ENCODE measurements at places on chromosomes 7 and 10. TPM values are rescaled to one million over a fixed set of nuclear protein-coding genes. Genes with fewer than 3 reads are reported as not detected.

DNA sequence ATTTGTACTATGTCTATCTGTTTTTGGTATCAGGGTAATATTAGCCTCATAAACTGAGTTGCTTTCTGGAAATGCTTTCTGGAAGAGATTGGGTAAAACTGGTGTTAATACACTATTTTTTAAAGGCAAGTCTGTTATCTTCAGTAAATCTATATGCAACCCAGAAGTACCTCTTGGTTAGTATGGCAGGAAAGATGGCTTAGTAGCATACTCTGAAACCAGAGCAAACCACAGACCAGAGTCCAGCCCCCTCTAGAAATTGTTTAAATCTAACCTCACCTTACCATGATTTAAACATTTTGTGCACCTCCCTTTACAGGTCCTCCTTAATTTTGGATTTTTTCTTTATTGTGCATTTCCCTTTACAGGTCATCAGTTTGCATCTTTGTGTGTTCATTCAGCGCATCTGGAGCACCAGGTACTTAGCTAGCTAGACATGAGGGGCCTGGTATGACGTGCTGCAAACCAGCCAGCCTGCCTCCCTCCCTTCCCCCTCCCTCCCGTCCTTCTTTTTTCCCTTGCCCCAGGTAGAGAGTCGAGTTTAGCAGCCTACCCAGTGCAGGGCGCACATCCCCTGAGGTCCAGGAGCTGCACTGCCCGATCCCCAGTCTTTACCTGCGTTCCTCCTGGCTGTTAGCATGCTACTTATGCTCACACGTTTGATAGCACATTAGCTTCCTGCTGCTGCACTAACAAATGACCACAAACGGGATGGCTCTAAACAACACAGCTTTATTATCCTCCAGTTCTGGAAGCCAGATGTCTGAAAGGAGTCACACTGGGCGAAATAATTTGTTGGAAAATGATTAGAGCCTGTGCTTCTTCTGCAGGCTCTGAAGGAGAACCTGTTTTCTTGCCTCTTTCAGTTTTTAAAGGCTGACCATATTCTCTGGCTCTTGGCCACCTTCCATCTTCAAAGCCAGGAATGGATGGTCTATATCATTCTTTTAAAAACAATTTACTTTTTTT lies 299.9 kb upstream of the HABP2 start:
- no peak for DNase-seq

Gene PHYHIPL
- total RNA-seq = 42.4 TPM

Gene FAM25C
- not detected for total RNA-seq

Gene RADIL
- 2.3 TPM for total RNA-seq

DNA sequence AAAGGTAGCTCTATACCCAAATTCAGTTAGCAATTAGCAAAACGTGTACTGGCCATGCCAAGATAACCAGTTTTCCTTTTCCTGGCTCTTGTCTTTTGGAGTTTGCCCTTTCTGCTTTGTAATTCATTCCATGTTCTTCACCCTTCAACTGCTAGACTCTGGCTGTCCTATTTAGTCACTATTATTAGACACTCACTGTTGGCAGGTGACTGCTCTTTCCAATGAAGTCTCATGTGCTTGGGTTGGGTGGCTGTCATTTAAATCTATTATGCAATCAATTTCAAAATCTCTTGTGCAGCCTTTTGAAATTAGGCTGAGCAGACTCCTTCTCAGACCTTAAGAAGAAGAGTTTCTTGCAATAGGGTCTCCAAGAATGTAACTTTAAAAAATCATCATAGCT lies 266.5 kb downstream of the GPR158 start:
- DNase-seq = no peak

Gene SORBS1
- total RNA-seq = 123 TPM

Gene CCDC3
- total RNA-seq = 12.8 TPM

DNA sequence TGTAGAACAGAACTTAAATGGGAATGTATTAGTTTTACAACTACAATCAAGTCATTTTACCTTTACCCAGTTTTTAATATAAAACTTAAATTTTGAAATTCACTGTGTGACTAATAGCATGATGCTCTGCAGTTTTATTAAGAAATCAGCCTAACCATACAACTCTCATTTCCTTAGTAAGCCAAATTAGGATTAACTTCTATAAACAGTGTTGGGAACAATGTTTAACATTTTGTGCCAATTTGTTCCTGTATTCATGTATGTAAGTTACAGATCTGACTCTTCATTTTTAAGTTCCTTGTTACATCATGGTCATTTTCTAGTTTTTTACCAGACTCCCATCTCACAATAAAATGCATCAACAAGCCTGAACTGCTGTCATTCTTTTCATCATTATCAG lies 209.8 kb downstream of the ZEB1 start:
- DNase-seq = no peak

DNA sequence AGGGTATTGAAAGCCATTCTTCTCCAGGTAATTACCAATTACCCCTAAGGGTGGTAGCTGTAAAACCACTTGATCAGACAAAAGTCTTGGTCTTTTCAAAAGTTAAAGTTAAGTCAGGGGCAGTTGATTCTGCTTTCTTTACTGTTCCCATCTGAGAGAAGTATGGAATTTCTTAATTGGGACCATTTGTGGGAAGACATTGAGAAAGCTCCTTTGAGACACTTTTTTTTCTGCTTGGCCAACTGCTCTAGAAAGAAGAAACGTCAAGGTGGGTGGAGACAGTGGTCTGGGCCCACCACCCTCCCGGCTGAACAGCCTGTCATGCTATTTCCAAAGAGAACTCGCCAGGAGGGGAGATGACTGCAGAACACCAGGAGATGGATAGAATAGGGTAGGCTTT lies 45.3 kb downstream of the WNT2 start:
- DNase-seq = no peak

- no peak for DNase-seq
These were observed 349.5 kb downstream of the TYW1 start for GRCh38 chr7:67346126-67346525.

DNA sequence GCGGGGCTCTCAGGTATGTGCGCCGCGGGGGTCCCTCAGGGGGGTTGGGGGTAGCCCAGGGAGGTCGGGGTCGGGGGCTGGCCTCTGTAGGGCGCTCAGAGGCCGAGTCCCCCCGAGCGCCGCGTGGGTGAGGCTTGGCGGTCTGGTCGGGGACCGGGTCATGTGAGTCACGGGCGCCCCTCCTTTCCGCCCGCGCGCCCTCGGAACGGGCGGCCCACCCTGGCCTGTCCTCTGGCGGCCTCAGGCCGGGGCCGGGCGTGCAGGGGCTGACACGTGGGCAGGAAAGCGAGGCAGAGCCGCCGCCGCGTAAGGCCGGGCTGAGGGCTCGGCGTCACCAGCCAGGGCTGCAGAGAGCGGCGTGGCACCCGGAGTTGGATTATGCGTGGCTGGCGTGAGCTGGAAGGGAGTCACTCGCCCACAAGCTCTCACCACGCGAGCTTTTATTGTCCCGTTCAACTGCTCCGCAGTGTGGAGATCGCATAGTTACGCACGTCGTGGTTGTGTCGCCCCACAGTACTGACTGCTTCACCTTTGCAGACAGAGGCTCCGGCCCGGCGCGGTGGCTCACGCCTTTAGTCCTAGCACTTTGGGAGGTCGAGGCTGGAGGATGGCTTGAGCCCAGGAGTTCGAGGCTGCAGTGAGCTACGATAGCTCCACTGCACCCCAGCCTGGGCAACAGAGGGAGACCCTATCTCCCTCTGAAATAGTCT lies 385 bp downstream of the SHLD2 start:
- peak; percentile 72 for DNase-seq

GRCh38 chr7:34048445-34048844 lies 143.1 kb downstream of the BMPER start:
- DNase-seq = no peak

- DNase-seq = no peak
These were observed 721.0 kb upstream of the LRRTM3 start for GRCh38 chr10:66204838-66205237.

GRCh38 chr7:23017309-23017708 lies 3.4 kb upstream of the HYCC1 start:
- no peak for DNase-seq

DNA sequence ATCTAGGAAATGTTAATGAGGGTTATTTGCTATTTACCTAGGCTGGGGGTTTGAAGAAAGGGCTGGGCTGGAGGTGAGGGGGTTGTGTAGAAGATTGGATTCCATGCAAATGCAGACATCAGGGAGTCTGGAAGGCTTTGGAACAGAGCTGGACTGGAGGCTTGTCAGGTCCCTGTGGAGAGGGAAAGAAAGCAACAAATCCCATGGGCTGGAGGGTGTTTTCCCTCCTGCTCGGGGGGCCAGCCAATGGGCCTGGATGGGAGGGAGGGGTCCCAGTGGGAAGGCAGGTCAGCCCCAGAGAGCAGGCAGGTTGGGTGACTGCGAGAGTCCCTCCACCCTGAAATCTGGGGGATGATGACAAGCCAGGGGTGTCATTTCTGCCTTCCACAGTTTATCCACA lies 431.8 kb downstream of the RPS24 start:
- no peak for DNase-seq

DNA sequence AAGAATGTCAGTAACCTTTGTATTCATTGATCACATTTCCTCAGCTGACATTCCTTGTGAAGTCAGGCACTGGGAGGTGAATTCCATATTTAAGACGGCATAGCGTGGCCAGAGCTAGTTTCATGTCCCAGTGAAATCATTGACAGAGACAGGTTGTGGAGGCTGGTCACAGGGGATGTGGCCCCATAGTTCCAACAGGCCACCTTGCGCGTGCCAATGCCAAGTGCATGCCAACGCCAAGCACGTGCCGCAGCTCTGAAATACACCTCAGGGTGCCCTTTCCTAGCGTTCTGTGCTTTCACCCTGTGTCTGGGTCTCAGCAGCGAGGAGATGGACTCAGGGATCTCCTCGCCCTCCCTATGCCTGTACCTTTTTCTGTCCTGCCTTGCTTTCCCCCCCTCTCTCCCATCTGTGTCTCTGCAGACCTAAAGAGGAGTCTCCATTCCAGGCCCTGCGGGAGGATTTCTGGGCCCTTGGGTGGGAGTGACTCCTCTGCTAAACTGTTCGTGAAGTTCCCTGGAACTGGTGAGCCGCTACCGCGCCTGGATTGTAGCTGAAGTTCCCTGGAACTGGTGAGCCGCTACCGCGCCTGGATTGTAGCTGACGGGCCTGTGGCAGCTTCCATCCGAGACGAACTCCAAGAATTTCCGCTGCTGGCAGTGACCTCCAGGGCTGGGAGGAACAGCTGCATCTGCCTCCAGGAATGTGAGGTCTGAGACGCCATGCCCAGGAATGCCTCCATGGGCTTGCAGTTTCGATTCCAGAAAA lies 19.7 kb downstream of the AQP1 start:
- DNase-seq = no peak

Gene UNC5B
- total RNA-seq = 3.9 TPM

GRCh38 chr7:102473271-102473991 lies 5.3 kb downstream of the POLR2J start:
- no peak for DNase-seq

GRCh38 chr10:122132331-122132755 lies 138.8 kb upstream of the BTBD16 start:
- no peak for DNase-seq

GRCh38 chr7:65307651-65308299 lies 65.9 kb upstream of the ZNF92 start:
- peak; percentile 14 for DNase-seq

GRCh38 chr10:93799155-93799708 lies 41.5 kb downstream of the LGI1 start:
- no peak for DNase-seq

- DNase-seq = peak; percentile 85
These were observed 671 bp upstream of the PAXIP1 start for GRCh38 chr7:155003376-155004214.

- no peak for DNase-seq
These were observed 50.4 kb upstream of the BTBD16 start for GRCh38 chr10:122220736-122221135.

All from occipital lobe (tissue), 3 donors.